ENCODE measurements at places on chromosomes 4 and X.

- DNase-seq: no peak
Observed at GRCh38 chrX:13938051-13938828, 91.5 kb downstream of the GEMIN8 start.

GRCh38 chr4:138875891-138876608 lies 139.5 kb upstream of the NOCT start:
- DNase-seq: peak; percentile 68

DNA sequence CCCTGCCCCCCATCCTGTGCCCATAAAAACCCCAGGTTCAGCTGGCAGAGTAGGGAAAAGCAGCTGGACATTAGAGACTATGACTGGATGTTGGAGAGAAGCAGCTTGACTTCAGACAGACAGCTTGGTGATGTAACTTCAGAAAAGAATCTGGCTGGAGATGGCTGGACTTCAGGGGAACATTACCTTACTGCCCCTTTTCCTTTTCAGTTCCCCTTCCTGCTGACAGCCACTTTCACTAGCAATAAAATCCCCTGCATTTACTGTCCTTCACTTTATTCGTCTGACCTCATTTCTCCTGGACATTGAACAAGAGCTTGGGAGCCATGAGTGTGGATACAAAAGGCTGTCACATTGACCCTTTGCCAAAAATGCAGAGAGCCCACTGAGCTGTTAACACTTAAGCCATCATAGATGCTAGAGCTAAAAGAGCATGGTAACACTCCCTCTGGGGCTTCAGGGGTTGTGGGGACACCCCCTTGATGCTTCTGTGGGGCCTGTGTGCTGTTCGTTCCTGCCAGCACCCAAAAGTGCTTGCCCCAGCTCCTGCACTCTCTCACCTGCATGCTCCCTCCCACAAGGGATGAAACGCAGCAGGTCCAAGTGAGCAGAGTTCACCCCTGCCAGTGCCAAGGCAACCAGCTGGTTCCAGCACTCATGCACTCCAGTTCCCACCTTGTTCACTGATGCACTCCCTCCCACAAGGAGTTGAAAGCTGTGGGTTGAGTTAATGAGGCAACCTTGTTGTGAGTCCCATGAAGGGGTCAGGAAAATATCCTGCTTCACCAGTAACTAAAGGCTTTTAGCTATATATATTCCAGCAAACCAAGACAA lies 263.8 kb upstream of the NDST3 start:
- no peak for DNase-seq

- peak; percentile 27 for DNase-seq
Observed at GRCh38 chrX:118225711-118226428, 109.3 kb upstream of the KLHL13 start.

- DNase-seq: no peak
Observed at GRCh38 chr4:137300776-137301175, 231.5 kb downstream of the PCDH18 start.

- peak; percentile 59 for DNase-seq
Observed at GRCh38 chrX:29841750-29842149, 373.6 kb upstream of the MAGEB2 start.

DNA sequence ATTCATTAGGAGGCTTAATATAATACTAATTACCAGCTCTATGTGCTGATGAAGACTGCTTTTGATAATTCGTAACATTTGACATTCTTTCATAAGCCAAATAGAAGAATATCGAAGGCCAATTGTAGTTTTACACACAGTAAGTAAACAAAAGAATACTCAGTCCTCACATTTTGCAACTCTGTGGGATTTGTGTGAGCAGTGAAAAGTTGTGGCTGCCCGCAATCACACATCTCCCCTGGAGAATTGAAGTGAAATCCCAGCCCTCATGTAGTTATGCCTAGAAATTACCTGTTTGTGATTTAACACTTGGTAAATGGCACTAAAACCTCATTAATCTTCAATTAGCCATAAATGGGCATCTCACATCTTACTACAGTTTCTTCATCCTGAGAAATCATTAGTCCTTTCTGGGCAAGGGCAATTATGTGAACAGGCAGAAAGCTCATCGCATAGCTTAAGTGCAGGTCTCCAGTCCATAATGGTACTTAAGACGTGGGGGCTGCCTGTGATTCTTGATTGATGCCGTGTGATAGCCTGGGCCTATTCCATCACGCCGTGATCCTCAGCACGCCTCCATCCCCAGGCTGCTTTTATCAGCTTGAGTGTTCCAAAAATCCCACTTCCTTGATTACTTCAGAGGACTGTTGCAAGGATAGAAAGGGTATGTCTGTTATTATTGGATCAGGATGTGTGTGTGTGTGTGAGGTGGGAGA lies 97.9 kb upstream of the METTL14 start:
- no peak for DNase-seq

GRCh38 chrX:133836561-133836960 lies 148.8 kb downstream of the GPC3 start:
- DNase-seq: no peak

DNA sequence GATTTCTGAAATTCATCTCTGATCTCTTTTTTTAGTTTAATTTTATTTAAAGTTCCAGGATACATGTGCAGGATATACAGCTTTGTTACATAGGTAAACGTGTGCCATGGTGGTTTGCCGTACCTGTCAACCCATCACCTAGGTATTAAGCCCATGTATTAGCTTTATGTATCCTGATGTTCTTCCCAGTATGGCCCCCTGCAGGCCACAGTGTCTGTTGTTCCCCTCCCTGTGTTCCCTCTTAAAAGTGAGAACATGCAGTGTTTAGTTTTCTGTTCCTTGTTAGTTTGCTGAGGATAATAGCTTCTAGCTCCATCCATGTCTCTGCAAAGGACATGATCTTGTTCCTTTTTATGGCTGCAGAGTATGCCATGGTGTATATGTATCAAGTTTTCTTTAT lies 153.2 kb downstream of the RAPGEF2 start:
- DNase-seq: no peak

DNA sequence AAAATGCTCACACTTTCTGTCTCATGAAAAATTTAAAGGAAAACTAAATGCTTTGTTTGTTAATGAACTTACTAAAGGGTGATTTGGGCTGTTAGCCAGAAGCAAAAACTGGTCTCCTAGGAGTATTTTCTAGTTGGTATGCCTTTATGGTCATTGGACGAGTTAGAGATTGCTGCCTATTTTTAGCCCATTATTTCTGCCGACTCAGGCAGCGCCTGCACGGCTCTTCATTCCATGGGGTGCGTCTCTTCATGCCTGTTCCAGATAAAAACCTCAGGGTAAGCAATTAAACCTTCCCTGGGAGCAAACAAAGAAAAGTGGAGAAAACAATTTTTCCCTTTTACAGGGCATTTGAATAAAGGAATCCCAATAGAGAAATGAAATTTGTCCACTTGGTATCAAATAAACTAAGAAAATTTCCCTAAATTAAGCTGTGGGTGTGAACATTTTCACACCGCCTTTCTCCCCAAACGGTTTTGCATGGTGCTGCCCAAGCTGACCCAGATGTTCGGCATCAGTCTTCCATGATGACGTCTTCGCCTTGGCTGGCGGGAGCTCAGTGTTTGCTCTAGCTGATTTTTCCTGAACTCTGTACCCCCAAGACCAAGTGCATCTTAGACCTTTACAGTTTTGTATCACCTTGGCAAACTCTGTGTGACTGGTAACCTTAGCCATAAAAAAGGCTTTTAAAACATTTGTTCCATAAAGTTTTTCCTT lies 61.7 kb upstream of the ADGRG2 start:
- DNase-seq: no peak

DNA sequence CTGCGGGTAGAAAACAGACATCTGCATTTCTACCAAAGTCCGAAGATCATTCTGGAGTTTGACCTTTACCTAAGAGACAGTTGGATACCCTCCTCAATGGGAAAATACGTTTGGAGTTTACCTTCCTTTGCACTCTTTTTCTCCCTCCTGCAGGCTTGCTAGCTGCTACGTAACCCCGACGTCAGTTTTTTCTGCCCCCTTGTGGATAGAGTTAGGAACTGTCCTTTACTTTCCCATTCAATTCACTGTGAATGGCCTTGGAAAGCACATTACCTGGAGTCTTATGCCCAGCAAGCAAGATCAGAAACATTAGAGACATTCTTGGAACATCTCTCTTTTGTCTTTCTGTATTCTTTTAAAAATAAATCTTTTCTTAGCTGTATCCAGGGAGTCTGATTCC lies 250.7 kb downstream of the NAP1L3 start:
- DNase-seq: peak; percentile 6

GRCh38 chr4:141058591-141059512 lies 74.4 kb downstream of the RNF150 start:
- no peak for DNase-seq

GRCh38 chr4:173014836-173015235 lies 153.8 kb upstream of the GALNT7 start:
- DNase-seq: no peak

DNA sequence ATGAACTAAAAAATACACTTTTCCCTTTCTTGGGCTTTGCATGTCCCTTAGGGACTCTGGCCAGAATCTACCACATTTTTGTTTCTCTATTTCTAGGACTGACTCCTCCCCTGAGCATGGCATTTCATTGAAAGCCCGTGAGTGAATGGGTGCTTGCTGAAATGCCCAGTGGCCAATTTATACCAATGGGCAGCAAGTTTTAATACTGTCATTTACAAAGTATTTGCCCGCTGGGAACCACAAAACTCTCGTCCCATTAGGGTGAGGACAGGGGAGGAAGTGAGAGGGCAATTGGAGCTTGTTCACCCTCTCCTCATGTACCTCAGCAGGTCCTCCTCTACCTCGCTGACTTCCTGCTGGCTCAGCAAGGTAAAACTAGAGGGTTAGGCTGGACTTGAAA lies 1.1 kb downstream of the SRPX2 start:
- DNase-seq: no peak

- no peak for DNase-seq
Observed at GRCh38 chr4:17313194-17313593, 198.7 kb downstream of the QDPR start.

- peak; percentile 3 for DNase-seq
Observed at GRCh38 chrX:97968376-97969163, 1084.9 kb downstream of the RPA4 start.

- no peak for DNase-seq
Observed at GRCh38 chr4:133997436-133997835, 204.2 kb downstream of the PABPC4L start.

GRCh38 chr4:86034616-86035015 lies 325.2 kb downstream of the MAPK10 start:
- DNase-seq: no peak

DNA sequence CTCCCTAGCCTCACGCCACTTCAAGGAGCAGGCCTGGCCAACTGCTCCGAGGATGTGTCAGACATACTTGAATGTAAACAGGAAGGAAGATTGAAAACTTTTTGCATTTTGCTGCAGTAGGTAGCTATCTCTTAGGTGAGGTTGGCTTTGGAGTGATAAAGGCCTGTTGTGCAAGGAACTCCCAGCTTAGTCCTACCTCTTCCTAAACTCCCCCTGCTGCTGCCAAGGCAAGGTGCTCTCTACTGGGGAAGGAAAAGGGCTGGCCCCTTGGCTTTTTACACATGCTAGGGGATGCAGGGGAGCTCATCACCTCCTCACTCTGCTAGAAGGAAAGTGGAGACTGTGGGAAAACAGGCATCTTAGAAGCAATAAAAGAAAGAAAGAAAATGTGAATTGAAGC lies 10.7 kb upstream of the BRS3 start:
- no peak for DNase-seq

GRCh38 chr4:126004941-126005340 lies 690.2 kb downstream of the FAT4 start:
- DNase-seq: no peak

GRCh38 chr4:181792641-181793040 lies 450.6 kb upstream of the TENM3 start:
- DNase-seq: no peak

- no peak for DNase-seq
Observed at GRCh38 chr4:151408380-151408629, 671 bp upstream of the FHIP1A start.

DNA sequence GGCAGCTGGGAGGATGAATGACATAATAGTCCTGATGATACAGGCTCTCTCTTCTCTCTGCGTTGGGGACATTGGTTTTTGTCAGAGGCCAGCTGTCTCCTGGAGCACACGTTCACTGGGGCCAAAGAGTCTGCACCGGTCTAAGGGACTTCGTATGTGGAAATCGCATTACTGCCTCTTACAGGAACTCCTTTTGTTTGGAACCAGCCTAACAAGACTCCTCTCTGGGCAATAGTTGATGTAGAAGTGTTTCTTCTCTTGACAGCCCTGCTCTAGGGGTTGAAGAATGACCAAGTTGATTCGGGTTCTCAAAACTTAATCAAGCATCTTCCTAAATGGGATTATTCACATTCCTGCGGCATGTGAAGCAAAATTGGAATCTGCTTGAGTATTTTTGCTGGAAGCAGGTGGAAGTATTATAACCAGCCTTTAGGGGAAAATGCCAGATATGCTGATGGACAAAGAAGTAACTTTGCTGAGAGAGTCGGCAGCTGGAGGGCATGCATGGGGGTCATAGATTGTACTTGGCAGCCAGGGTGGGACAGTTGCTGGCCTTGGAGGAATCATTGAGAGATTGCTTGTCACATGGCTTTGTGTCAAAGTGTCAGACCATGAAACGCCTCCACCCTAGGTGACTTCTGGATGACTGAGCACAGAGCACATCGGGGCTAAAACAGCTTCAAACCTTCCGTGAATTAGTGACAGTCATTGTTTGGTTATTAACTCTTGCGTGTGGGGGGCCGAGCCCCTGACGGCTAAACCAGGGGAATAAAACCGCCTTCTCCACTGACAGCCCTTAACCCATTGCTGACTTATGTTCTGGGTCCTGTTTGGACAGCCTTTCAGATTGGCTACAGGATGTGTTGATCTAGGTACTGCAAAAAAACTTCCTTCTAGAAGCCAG lies 34.4 kb upstream of the SLC34A2 start:
- DNase-seq: no peak

DNA sequence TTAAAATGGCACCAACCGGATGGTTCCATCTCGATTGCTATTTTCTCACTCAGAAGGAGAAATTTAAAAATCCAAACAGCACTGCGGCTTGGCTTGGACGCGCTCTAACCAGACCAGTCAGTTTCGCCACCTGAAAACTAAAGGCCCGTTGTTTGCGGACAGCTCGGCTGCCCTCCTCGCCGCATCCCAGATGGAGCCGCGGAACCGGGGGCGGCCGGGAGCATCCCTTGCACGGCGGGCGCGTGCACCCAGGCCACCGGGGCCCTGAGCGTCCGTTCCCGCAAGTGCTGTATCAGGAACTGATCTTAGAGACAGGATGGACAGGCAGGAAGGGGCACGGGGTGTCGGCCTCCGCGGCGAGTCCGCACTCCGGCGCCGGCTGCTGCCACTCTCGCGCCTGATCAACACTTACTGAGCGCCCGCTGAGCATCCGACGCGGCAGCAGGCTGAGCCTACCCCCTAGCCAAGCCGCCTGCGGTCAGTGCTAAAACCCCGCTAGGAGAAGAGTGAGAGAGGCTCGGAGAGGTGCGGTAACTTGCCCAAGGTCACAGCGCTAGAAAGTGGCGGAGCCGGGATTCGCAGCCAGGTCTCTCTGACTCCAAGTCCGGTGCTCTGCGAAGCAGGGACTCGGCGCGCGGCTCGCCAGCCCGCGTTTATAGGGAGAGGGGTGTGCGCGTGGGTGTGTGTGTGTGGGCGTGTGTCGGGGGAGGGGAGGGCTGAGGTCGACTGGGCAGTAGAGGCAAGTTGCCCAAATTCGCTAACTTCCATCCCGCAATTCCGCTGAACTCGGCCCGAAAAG lies at the start of gene CITED1:
CITED1 (minus strand) TSS at position 629 of the 799 bp plus-strand sequence. CDS start 3,045 bp downstream, outside the sequence.
- no peak for DNase-seq

Data from kidney capillary endothelial cell (primary cell).